Central memory CD4-positive, alpha-beta T cell (primary cell): ENCODE measurements at places on chromosomes 3 and 15.

GRCh38 chr3:49519916-49520385 is 34.3 kb upstream of the BSN start:
- DNase-seq: no peak

GRCh38 chr3:17028363-17028762 is 143.6 kb downstream of the PLCL2 start:
- no peak for DNase-seq

DNA sequence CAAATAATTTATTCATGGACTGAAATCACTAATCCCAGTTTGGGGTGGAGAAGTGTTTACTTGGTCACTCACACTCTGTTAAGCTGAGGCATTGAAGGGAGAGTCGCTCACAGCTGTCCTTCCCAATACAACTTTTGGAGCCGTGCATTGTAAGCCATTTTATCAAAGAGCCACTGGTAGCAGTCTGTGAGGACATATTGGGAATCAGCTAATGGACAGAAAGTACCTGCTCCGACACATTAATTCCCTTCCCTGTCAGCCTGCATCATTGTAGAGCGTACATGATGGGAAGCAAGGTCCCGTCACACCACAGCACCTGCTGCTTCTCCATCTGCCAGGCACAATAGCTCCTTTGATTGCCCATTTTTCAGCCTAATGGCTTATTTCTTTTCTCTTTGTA is 643.2 kb downstream of the SQOR start:
- no peak for DNase-seq

- no peak for DNase-seq
Measured at GRCh38 chr15:92383519-92384324, 10.0 kb upstream of the ST8SIA2 start.

- DNase-seq: no peak
Measured at GRCh38 chr3:164458986-164459385, 619.3 kb downstream of the SI start.

DNA sequence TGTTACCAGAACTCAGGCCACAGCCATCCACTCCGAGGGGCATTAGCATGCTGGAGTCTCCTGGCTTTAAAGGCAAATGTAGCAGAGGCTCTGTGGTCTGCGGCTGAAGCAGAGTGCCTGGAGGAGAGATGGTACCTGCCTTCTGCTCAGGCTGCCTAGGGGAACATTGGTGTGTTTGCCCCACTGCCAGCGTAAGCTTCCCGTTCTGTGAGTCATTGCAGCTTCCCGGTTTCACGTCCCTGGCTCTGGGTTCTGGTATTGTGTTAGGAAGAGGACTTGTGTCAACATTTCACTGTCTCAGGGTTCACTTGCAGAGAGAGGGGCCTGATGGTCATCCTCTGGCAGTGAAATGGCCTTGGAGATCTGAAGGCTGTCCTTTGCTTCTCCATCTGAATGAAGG is 1.8 kb downstream of the GASK1A start:
- no peak for DNase-seq

DNA sequence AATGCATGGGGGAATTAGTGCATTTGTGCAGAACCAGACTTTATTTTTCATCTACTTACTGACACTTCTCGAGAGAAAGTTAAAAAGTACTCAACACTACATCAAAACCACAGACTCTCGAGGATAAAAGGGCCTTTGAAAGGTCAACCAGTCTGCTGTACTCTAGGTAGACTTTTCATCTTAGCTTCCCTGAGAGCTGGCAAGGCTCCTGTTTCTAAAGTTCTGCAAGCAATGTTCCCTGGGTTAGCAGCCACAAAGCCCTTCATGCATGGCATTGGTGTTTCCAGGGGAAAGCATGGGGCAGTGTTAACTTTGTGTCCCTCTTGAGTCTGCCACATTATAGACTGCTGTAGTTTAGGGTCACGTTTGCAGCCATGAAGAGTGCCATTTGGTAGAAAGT is 106.4 kb upstream of the PFN2 start:
- no peak for DNase-seq

DNA sequence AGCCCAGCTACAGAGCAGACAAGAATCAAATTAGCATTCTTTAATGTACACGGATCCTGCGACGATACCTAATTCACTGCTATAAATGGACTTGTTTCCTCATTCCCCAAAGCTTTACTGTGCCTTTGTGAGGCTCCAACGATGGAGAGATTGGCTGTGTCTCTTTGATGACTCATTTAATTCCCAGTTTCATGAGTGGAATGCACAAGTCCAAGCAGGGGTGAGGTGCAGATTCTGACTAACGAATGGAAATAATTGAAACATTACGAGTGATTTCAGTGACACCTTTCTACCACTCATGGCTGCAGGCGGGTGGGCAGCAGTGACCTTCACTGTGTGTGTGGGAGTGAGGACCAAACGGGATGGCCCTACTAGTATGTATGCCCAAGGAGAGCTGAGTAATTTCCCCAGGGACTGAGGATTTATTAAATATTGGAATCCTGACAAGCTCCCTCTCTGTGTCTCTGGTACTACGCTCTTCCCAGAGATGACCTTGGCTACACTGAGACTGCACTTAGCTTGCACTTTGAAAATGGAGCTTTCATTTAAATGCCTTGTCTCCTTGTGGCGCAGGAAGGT is 156.7 kb downstream of the CACNA2D3 start:
- no peak for DNase-seq

GRCh38 chr15:36644191-36644896 is 64.9 kb downstream of the CDIN1 start:
- no peak for DNase-seq

DNA sequence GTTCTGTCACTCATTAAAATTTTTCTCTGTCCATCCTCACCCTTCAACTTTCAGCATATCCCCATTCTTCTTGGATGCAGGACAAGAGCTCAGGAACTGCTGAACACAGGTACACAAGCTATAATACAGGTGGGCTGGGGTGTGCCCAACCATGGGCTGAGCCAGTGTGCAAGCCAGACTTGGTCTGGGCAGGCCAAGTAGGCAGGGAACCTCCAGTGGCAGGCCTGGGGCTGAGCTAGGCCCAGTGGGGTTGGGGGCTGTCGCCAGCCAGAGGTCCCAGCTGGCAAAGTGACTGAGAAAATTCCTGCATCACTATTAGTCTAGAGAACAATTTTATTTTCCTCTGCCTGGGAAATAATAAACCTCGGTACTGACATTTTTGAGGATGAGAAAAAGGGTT is 202.9 kb downstream of the LRRC3B start:
- no peak for DNase-seq

GRCh38 chr3:75692061-75692460 is 27.9 kb downstream of the FRG2C start:
- DNase-seq: no peak

DNA sequence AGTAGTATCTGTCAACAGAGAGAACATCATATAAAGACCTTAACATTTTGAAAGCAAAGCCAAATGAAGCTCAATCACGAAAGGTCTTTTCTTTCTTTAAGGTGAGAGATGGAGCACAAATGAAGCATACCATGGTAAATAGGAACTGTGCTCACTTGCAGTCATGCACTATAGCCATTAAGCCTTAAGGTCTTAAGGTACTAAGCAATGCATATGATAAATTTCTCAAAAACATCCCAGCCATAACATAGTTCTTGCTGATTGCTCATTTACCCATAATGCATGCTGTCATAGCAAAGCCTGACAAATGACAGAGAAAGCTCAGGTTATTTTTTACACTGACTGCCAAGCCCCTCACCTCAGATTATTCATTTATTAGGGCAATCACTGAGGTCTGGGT is 214.5 kb downstream of the MECOM start:
- no peak for DNase-seq

GRCh38 chr3:113643583-113643982 is 52.9 kb downstream of the USF3 start:
- no peak for DNase-seq

- no peak for DNase-seq
Measured at GRCh38 chr3:70557976-70558375, 245.5 kb upstream of the MDFIC2 start.

- DNase-seq: no peak
Measured at GRCh38 chr15:40115670-40116093, 7.0 kb upstream of the BMF start.

GRCh38 chr15:93382200-93382820 is 293.3 kb upstream of the RGMA start:
- DNase-seq: no peak

DNA sequence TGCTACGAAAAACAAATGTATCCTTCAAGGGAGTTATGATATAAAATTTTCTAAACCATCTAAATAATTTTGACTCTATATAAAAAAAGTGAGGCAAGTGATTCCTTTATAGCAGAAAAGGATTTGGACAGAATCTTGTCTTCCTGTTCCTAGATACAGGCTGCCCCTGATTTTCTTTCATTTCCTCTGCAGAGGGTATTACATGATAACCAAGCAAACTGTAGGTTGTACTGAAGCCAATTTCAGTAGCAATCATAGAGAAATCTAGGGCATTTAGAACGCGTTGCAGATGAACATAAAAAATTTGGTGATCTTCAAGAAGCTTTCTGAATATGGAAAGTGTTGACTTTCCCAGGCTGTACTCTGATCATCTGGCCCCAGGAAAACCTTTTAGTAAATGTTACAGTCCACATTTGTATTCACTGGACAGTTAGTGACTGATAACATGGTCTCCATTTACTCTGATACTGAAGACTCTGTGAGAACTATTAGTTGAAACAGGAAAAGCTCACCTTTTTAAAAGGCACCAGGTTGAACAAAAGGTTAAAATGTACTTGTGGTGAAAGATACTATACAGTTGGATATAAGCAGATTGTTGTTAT is 9.1 kb upstream of the UTS2B start:
- DNase-seq: no peak

GRCh38 chr15:88529021-88529630 is 17.4 kb downstream of the DET1 start:
- no peak for DNase-seq

DNA sequence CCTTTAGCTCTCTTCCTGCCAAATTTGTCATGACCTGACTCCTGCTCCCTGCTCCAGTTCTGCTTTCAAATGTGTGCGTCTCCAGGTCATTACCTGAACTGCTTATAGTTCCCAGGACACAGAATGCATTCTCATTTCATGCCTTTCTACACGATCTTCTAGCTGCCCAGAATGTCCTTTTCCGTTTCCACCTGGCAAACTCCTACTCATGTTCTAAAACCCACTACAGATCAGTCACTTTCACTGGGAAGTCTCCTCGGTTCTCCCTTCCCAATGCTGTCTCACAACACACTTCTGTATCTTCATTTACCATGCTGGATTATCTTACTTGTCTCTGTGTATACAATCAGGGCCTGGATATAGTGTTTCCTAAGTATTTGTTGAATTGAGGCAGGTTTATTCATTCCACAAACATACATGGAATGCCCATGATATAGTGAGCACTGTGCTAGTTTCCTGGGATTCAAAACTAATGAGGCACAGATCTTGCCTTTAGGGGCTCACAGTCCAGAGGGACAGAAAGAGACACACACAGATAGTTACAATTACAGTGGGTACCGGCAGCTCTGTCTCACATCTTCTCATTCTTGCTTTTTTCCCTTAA is 1.6 kb upstream of the NOX5 start:
- DNase-seq: no peak

DNA sequence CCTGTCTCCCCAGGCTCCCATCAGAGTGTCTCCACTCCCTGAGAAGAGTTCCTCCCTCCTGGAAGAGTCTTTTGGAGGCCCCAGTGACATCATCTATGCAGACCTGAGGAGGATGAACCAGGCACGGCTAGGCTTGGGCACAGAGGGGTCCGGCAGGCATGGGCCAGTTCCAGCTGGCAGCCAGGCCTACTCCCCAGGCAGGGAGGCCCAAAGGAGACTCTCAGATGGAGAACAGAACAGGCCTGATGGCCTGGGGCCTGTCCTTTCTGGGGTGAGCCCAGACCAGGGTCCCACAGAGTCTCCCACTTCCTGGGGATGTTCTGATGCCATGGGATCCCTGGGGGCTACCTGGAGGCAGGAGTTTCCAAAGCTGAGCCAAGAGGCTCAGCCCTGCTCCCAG is 8.5 kb downstream of the SH2D7 start:
- DNase-seq: no peak

- DNase-seq: no peak
Measured at GRCh38 chr3:63762180-63762579, 56.9 kb upstream of the C3orf49 start.

GRCh38 chr3:169583269-169583668 is 80.2 kb downstream of the MECOM start:
- no peak for DNase-seq
